Prostate gland (tissue), 2 donors: ENCODE measurements at places on chromosomes 11 and 22. TPM values are rescaled to one million over a fixed set of nuclear protein-coding genes. Genes with fewer than 3 reads are reported as not detected.

LRRC32 gene
- total RNA-seq: 37.3 TPM

KRTAP5-8 gene
- total RNA-seq: 2.8 TPM

TNNI2 gene
- not detected for total RNA-seq

VSIG10L2 gene
- 1.3 TPM for total RNA-seq

C11orf21 gene
- total RNA-seq: not detected

DNA sequence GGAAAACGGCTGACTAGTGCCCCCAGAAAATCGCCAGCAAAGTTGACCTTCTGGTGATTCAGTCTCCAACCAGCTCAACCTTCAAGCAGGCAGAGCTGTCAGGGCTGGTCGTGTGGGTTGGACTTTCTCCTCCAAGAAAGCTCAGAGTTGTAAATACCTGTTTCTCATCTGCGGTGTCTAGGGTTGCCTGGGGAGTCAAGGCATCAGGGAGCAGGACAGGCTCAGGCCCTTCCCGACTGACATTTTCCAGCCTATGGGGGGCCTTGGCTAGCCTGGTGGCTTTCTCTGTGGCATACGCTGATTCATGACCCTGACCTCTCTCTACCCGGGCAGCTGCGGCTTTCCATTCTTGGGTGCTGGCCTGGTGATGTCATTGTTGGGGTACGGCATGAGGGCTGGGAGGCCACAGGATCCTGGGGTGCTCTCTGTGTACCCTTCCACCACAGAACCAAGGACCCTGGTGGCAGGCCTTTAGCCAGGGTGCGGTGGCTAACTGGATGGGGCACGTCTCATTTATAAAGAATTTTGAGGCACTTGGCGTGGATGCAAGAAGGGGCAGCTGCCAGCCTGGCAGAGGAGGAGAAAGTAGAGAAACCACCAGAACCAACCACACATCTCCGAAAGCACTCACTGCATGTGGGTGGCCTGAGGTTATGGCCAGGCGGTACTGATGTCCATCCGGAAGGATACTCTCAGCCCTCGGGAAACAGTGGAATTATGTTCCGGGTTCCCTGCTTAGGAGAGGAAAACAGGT lies 64.9 kb downstream of the BCR start:
- no peaks in the 10 kb centered on the region for H3K4me1 ChIP-seq
- H3K27ac ChIP-seq: no peak overlapping the region
- no peak for DNase-seq
- no peaks in the 10 kb centered on the region for H3K27me3 ChIP-seq
- H3K4me3 ChIP-seq: no peak overlapping the region

DNA sequence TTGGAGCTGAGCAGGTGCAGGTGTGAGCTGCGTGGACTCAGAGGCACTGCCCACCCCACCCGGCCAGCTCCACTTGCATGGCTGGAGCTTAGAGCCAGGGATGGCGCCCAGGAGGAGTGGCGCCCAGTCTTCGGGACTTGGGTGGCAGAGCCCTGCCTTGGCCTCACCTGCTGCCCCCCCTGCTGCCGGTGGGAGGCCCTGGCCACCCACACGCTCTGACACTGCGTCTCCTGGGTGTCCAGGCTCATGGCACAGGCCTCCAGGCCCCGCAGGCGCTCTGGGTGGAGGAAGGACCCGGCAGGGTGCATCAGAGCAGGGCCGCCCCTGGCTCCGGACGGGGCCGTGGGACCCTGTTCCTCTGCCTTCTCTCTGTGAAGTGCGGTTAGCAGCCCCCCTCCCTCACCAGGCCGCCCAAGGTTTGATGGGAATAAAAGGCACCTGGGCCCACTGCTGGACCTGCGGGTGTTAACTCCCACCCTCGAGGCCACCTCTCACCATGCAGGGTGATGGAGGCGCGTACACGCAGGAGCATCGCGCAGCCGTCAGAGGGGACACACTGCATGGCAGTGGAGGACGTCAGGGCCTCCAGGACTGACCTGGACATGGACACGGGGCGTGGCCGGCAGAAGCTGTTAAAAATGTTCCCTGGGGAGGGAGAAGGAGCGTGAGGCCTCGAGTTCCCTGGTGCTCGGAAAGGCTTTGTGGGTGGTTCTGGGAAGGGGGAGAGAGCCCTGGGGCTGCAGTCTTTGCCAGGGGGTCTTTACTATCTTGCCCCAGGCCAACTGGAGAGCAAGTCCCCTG lies 11.8 kb downstream of the IL17REL start:
- no peak overlapping the region for H3K27ac ChIP-seq
- no peak for DNase-seq
- H3K4me3 ChIP-seq: no peak overlapping the region
- H3K36me3 ChIP-seq: no peaks in the 10 kb centered on the region
- no peaks in the 10 kb centered on the region for H3K27me3 ChIP-seq

DNA sequence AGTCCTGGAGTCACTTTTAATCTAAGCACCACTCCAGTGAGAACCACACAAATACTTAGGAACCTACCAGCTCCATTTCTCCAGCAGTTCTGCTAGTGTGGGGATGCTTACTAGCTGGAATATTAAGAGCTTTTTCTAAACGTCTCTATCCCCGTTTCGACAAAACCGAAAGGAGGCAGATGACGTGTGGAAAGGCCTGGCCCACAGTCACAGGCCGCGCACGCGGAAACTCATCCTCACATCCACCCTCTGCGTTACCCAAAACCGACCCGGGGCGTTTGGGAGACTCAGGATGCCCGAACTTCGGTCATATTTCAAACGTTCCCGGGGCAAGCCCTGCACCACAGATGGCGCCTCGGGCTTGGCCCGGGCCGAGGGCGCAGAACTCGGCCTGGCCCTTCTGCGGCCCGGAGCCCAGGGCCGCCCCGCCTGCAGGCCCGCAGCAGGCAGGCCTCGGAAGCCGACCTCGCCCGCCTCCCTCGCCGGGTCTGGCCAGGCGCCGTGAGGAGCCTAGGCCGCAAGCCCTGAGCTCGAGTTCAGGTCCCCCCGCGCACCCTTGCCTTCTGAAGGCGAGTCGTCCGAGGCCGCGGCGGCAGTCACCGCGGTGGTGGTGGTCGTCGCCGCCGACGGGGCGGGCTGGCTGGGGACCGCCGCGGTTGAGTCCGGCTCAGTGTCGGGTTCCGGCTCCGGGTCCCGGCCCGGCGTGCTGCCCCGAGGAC lies 473 bp downstream of the FNBP4 start:
- no peaks in the 10 kb centered on the region for H3K36me3 ChIP-seq
- H3K27me3 ChIP-seq: no peaks in the 10 kb centered on the region
- H3K4me3 ChIP-seq: peak overlapping the region; percentile 82
- H3K4me1 ChIP-seq: no peaks in the 10 kb centered on the region

DNA sequence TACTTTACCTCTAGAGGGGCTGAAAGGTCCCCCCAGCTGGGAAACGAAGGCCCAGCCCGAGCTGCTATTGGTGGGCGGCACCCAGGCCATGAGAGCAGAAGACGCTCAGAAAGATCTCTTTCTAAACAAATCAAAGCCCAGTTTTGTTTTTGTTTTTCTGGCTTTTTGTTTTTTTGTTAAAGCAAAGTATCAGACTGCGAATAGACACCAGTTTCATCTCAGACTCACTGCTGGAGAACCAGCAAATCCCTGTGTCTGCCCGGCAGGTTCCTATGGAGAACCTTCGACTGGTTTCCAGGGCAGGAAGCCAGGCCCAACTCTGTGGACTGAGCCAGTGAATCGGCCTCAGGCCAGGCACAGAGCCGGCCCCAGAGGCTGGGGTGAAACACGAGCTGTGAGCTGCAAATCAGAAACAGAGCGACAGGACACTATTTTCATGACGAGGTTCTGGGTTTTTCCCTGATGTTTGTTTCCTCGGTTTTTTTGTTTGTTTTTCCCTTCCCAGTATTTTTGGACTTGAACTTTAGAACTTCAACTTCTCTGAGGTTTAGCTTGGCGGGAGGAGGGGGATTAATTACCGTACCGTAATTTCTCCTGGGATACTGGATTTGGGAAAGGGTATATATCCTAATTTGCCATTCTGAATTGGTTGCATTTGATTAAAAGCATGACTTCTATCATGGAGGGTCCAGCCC lies 16.0 kb upstream of the B4GALNT4 start:
- H3K4me1 ChIP-seq: no peaks in the 10 kb centered on the region
- H3K4me3 ChIP-seq: no peak overlapping the region
- H3K27me3 ChIP-seq: no peaks in the 10 kb centered on the region
- H3K27ac ChIP-seq: peak overlapping the region; percentile 94

GRCh38 chr11:102085864-102086551 lies 24.2 kb upstream of the YAP1 start:
- H3K27me3 ChIP-seq: no peaks in the 10 kb centered on the region
- H3K4me1 ChIP-seq: no peaks in the 10 kb centered on the region
- H3K36me3 ChIP-seq: no peaks in the 10 kb centered on the region

- H3K27ac ChIP-seq: peak overlapping the region; percentile 43
- no peak overlapping the region for H3K4me3 ChIP-seq
- H3K27me3 ChIP-seq: no peaks in the 10 kb centered on the region
- H3K36me3 ChIP-seq: no peaks in the 10 kb centered on the region
- DNase-seq: no peak
Observed at GRCh38 chr22:29224121-29224858, 18.6 kb downstream of the EMID1 start.

DNA sequence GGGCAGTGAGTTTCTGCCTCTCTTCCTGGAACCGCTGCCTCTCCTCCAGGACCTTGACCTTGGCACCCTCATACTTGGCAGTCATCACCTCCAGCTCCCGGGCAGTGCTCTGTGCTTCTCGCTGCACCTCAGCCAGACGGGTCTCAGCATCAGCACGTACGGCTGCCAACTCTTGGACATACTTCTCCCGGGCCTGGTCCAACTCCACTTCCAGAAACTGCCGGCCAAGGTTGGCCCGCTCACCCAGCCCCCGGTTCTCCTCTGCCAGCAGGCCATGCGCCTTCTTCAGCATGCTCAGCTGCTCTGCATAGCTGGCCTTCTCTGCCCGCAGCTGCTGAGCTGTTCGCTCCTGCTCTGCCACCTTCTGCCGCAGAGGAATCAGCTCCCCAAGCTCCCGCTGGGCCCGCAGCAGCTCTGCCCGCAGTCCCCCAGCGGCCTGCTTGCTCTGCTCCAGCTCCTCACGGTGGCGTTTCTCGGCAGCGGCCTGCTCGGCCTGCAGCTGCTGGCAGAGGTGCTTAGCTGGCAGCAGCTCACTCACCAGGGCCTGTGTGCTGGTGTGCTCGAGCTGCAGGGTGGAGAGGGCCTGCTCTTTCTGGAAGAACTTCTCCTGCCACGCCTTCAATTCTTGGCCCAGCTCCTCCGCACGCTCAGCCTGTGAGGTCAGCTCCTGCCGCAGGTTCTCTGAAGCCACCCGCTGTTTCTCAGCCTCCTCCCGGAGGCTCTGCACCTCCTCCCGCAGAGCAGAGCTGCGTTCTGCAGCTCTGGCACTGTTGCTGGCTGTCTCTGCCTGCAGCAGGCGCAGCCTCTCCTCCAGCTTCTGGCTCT lies 14.4 kb downstream of the IL18BP start:
- peak overlapping the region; percentile 59 for H3K27ac ChIP-seq
- peaks cover 61% of the 10 kb centered on the region for H3K36me3 ChIP-seq
- H3K4me3 ChIP-seq: no peak overlapping the region
- H3K4me1 ChIP-seq: peaks cover 17% of the 10 kb centered on the region
- no peaks in the 10 kb centered on the region for H3K27me3 ChIP-seq
- peak; percentile 79 for DNase-seq

- DNase-seq: no peak
- no peak overlapping the region for H3K27ac ChIP-seq
- H3K4me3 ChIP-seq: no peak overlapping the region
- H3K4me1 ChIP-seq: no peaks in the 10 kb centered on the region
- no peaks in the 10 kb centered on the region for H3K36me3 ChIP-seq
- H3K27me3 ChIP-seq: no peaks in the 10 kb centered on the region
Observed at GRCh38 chr11:98115873-98116272, 904.9 kb upstream of the CNTN5 start.
